Effector CD4-positive, alpha-beta T cell (primary cell): ENCODE measurements at places on chromosomes 3 and 15.

DNA sequence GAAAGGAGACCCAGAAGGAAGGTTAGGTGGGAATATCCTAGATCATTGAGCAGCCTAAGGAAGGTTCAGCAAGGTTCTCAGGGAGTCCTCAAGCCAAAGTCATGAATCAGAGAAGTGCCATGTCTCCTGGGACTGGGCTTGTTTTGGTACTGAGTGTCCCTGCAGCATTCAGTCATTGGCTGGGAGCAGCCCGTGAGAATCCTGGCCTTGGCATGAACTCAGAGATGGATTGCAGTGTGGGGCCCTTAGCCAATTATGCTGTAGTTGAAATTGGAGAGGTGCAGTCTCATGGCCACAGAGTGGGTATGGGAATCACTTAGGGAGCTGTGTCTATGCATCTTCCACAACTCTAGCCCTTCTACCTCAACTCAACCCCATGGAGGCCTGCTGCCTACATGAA is 17.0 kb upstream of the PPM1L start:
- DNase-seq, result no peak

DNA sequence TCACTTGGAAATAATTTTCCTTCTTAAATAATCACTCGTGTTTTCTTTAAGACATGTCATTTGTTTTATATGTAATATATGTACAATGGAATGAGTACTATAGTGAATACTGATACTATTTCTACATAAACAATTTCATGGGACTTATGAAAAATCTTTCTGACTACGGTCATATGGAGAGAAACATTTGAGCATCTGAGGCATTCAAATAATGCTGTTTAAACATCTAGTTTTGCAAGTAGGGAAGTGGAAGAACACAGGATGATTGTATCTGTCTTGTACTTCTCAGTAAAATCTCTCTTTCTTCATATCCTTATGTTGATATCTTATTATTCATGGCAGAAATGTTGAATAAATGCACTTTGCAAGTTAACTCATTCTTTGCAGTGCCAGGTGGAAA is 599.5 kb upstream of the KCNMB2 start:
- no peak for DNase-seq

GRCh38 chr3:154304116-154304786 is 20.0 kb downstream of the DHX36 start:
- no peak for DNase-seq

- no peak for DNase-seq
Observed at GRCh38 chr3:165503346-165503745, 307.2 kb upstream of the SLITRK3 start.

DNA sequence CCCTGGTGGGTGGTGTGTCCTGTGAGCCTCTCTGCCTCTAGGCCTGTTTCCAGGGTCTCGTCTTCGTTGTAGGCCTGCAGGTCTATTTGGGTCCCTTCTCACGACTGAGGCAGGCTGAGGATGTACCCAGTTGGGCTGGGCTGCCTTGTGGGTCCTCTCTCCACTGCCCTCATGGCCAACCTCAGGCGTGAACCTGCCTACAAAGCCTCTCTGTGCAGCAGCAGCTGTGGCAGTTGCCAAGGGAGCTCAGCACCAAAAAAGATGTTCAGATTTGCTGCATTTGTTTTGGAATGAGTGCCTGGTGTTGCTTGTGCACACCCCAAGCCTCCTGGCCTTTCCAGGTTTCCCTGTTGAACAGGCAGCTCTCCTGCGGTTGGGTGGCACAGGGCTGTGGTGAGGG is 13.4 kb downstream of the KLF13 start:
- DNase-seq, result no peak

- DNase-seq, result no peak
Observed at GRCh38 chr3:133572158-133573053, 1.1 kb upstream of the CDV3 start.

DNA sequence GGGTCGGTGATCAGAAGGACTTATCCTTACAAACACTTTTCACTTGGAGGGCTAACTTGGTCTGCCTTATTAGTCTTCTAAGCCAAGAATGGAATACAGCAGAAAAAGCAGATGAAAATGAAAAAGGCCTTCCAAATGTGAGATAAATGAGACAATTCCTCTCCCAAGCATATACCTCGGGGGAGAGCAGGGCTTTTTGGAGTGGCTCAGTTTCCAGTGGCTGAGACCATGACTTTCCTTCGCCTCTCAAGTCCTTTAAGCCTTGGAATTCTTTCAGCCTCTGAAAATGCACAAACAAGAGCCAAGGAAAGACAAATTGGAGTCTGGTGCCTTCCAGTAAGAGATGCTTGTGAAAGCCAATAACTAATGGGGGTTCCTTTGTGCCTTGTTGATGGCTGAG is 130.9 kb downstream of the DTWD1 start:
- no peak for DNase-seq

DNA sequence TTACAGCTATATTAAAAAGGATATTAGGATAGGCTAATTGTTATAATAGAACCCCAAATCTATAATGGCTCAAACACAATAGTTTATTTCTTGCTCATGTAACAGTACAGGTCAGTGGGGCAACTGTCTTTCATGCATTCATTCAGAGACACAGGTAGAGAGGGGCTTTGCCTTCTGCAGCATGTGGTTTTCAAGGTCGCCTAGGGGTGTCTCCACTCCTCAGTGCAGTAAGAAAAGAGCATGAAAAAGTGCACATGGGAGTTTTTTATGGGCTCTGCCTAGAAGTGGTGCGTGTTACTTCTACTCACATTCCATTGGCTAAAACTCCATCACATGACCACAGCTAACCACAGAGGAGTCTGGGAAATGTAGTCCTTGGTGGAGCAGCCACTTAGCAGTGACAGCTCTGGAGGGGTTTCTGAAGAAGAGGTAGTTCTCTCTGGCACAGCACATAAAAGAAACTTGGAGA is 1.8 kb downstream of the ZBTB38 start:
- peak; percentile 60 for DNase-seq

DNA sequence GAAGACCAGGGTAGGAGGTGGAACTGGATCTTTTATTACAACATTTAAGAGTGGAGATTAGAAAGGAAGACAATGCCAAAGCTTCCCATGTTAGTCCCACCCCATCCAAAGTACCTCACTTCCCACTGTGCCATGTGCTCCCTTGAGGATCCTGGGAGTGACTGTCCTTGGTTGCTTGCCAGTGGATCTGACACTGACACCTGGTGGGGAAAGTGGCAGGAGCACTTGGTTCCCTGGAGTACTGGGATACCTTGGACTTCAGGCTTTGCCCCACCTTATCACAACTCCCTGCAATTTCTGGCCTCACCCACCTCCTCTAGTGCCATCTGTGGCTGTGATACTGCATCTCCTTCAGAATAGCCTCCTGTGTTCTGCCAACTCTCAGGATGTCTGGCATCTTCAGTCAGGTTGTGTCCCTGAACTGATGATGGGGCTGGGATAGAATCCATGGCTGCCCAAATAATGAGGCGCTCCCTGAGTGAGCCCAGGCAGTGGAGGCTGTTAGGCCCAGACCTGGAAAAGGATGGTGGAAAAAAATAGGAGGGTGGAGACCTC is 1.3 kb downstream of the ELL3 start:
- DNase-seq, result no peak

- no peak for DNase-seq
Observed at GRCh38 chr15:38153781-38154180, 98.9 kb upstream of the SPRED1 start.

GRCh38 chr3:177050501-177051237 is 146.6 kb downstream of the TBL1XR1 start:
- DNase-seq, result peak; percentile 5

DNA sequence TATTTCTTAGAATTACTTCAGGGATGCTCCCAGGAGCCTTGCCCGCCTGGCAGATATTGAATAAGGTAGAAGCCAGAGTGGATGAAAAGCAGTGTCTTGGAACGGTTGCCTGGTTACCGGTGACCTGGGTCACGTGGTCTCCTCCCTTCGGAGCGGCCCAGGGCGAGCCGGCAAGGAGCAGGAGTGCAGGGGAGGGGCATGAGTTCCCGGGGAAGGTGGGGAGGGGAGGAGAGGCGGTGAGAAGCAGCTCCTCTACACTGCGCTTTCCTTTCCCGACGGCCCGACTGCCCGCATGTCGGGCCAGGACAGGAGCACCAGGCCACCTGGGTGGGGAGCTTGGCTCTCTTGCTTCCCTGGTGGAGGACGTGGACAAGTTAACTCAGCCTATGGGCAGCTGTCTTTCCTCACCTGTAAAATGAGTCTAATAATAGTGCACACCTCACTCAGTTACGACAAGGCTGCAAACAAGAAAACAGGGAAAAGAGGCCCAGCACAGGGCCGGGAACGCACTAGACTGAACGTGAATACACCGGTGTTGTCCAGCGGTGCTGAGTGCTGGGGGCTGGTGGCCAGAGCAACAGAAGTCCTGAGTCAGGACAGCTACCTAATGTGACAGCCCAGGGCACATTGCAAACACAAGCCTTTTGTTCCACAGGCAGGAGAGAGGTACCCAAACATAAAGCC is 198.3 kb downstream of the ADAMTS9 start:
- DNase-seq, result no peak
